SK-N-SH (cell line): ENCODE measurements at places on chromosomes 16 and 17. TPM values are rescaled to one million over a fixed set of nuclear protein-coding genes. Genes with fewer than 3 reads are reported as not detected.

DNA sequence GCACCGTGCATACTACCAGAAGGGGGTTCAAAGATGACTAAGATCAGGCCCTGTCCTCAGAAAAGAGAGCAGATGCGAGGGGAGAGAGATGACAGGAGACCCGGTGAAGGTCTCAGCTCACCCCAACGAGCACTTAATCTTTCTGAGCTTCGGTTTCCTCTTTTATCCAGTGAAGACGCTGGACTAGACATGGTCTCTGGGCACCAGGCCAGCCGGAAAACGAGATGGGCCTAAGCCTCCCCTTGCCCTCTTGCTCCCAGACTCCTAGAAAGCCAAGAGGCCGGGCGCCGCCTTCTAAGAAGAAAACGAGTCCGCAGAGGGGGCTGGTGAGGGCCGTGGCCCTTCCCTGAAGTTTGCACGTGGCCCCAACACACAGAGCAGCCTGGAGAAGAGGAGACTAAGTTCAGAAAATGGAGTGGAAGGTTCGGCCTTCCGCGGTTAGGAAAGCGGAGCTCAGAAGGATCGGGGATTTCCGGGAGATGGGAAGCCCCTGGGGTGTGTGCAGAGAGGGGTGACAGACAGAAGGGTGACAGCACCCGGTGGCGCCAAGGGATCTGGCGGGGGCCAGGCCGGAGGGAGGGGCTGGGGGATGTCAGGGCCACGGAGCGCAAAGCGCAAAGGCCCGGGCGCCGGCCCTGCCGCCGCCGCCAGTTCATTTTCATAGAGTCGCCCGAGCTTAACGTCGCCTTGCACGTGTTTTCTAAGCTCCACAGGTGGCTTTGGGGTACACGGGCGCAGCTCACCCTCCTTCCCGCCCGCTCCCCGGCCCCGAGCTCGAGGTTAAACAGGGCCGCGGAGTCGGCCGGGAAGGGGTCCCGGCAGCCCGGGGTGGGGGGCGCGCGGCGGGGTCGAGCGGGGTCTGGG is 42.1 kb upstream of the BHLHA9 start:
- no peak for DNase-seq
- peaks cover 48% of the 10 kb centered on the region for H3K27me3 ChIP-seq
- no peaks in the 10 kb centered on the region for H3K36me3 ChIP-seq
- no peak overlapping the region for H3K27ac ChIP-seq

The NACA2 gene
- not detected in 2 replicates for polyA plus RNA-seq

The GPR142 gene
- not detected in 2 replicates for polyA plus RNA-seq

The KCNJ18 gene
- polyA plus RNA-seq = not detected in 2 replicates

The KRTAP4-9 gene
- polyA plus RNA-seq = not detected in 2 replicates

DNA sequence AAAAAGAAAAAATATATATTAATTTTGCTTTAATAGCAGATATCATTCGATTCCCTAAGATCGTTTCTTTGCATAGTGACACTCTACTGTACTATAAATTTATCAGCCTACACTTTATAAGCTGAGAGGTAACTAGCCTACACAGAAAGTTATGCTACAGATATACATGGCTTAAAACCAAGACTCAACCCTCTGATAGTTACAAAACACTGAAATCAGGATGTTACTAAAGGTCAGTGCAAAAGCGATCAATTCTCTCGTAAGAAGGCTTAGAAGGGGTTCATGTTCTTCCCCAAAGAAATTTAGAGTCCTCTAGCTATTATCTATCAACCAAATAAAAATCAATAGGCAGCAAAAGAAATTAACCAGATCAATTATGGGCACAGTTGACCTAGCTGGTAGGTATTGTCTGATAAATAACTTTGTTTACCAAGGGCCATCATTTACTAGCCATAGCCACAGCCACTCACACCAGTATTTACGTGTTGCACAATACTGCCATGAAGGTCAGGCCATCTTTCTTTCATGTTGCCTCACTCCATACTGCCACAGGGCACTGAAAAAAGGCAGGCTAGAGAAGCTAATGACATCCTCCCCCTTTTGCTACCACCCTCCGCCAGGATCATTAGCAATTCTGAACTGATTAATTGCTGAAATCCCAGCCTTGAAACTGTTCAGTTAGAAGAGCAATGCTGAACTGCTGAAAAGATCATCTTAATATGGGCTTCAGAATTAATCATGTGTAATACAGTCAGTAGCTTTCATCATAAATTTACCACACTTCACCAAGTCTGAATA is 43.7 kb downstream of the RND2 start:
- H3K36me3 ChIP-seq = peaks cover under 1% of the 10 kb centered on the region
- no peak overlapping the region for H3K4me3 ChIP-seq
- DNase-seq = no peak
- H3K4me1 ChIP-seq = no peaks in the 10 kb centered on the region
- H3K27ac ChIP-seq = no peak overlapping the region
- H3K27me3 ChIP-seq = no peaks in the 10 kb centered on the region

DNA sequence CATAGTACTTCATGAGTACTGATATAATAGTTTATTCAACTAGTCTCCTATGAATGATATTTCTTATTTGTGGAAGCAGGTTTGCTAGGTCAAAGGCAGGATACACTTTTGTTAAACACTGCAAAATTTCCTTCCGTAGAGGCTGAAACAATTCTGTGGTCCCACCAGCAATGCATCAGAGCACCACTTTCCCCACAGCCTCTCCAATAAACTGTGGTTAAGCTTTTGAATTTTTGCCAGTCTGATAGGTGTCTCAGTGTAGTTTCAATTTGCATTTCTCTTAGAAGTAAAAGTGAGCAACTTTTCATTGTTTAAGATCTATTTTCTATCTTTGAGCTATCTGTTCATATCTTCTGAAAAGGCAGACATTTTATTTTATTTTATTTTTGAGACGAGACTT is 36.4 kb upstream of the CORO6 start:
- no peak overlapping the region for H3K27ac ChIP-seq
- peaks cover 26% of the 10 kb centered on the region for H3K36me3 ChIP-seq
- no peak for DNase-seq
- H3K4me3 ChIP-seq = no peak overlapping the region
- no peaks in the 10 kb centered on the region; the same call in 1 of the 2 replicates for H3K4me1 ChIP-seq

The SYNGR3 gene
- polyA plus RNA-seq = 10.7 and 10.8 TPM in 2 replicates

DNA sequence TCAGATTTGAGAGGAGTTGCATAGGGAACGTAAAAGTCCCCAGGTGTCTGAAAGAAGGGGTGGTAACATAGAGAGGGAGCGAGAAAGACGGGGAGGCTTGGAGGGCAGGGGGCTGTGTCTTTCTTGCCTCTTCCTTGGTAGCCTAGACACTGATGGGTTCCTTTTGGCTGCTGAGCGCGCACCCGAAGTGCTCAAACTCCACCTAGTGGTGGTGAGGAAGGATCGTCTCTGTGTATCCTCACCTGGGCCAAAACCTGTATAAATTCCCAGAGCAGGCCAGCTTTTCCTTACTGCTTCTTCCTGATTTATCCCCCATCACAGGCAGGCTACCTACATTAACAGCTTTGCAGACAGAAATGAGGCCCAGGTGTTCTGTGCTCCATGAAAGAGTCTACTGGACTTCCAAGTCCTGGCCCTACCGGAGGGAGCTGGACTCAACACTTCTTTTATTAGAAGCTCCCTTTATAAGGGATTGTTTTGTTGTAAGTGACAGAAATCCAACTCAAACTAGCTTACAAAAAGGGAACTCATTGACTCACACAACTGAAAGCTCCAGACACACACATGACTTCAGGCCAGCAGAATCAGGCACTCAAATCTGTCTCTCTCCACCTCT is 5.5 kb upstream of the SLC25A35 start:
- no peaks in the 10 kb centered on the region for H3K27me3 ChIP-seq
- H3K36me3 ChIP-seq = no peaks in the 10 kb centered on the region
- peak; percentile 83 for DNase-seq
- no peak overlapping the region for H3K27ac ChIP-seq
